T-helper 17 cell (primary cell): ENCODE measurements at places on chromosomes 6 and 20.

DNA sequence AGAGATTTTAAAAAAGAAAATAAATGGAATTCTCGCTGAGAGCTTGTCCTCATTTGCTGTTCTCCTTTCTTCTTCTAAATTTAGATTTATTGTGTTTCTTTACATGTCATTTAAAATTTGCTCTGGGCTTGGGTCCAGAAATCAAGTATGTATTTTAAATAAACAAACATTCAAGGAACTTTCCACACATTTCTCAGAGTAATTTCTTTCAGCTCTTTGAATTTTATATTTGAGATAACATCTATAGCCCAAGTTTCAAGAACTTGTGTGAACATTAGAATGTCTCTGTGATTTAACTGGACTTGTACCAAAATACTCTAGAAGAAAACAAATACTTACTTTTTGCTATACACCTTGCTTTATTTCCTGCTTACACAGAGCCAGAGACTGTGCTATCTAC lies 192.3 kb downstream of the TMEM200A start:
- DNase-seq: no peak

DNA sequence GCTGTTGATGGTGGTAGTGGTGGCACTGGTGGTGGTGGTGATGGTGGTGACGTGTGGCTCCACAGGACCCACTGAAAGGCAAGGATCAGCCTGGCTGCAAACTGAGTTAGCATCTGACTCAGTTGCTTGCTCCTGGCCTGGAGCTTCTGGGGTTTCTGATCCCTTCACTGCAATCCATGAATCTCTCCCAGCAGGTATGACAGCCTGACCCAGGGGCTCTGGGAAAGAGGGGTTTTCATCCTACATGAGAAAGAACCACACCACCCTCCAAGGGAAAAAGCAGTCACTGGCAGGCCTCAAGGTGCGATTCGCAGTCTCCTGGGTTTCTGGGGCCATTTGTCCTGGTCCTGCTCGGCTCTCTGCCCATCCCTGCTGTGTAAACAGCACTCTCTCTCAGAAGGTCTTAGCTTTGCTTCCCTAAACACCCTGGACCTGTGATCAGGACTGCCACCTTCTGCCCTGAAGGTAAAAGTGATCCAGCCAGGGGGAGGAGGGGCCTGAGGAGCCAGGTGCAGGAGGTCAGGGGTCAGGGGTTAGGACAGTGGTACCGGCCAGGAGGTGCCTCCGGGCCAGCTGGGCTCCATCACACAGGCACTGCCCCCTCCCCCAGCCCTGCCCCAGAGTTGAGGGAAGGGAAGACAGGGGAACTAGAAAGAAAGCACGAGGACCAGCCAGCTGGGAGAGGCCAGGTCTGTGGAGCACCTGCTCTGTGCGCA lies 152.0 kb downstream of the BMP7 start:
- DNase-seq: no peak

GRCh38 chr6:134675110-134676054 lies 274.5 kb downstream of the ALDH8A1 start:
- no peak for DNase-seq

- no peak for DNase-seq
Measured at GRCh38 chr6:143863771-143864170, 503 bp upstream of the ZC2HC1B start.

DNA sequence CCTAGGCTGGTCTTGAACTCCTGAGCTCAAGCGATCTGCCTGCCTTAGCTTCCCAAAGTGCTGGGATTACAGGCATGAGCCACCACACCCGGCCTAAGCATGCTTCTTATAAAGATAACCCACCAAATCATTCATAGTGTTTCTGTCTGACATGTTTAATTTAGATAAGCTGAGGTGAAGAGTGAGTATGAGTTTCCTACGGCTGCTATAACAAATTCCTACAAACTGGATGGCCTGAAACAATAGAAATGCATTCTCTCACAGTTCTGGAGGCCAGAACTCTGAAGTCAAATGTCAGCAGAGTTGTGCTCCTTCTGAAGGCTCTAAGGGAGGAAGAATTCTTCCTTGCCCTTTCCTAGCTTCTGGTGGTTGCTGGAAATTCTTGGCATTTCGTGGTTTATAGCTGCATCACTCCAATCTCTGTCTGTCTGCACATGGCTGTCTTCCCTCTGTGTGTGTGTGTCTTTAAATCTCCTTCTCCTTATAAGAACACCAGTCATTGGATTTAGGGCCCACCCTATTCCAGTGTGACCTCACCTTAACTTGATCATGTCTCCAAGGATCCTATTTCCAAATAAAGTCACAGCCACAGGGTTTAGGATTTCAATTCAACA lies 29.9 kb downstream of the MAPK13 start:
- no peak for DNase-seq

GRCh38 chr6:169962604-169963469 lies 211.4 kb downstream of the ERMARD start:
- no peak for DNase-seq

GRCh38 chr6:146111881-146112450 lies 83.1 kb downstream of the GRM1 start:
- DNase-seq: no peak
